Uterine smooth muscle cell (primary cell): ENCODE measurements at places on chromosomes 11 and 22. TPM values are rescaled to one million over a fixed set of nuclear protein-coding genes. Genes with fewer than 3 reads are reported as not detected.

The FUT4 gene
- total RNA-seq, result 4.3 and 5.5 TPM in 2 replicates

The FAT3 gene
- 6.2 and 15.2 TPM in 2 replicates for total RNA-seq

The LGALS12 gene
- total RNA-seq, result not detected in 2 replicates

The LRRC32 gene
- total RNA-seq, result 7.5 and 35.9 TPM in 2 replicates

The RPS6KB2 gene
- total RNA-seq, result 37.1 and 68.3 TPM in 2 replicates
